Posterior vena cava (tissue), 2 donors: ENCODE measurements at places on chromosomes 13 and 19. TPM values are rescaled to one million over a fixed set of nuclear protein-coding genes. Genes with fewer than 3 reads are reported as not detected.

DNA sequence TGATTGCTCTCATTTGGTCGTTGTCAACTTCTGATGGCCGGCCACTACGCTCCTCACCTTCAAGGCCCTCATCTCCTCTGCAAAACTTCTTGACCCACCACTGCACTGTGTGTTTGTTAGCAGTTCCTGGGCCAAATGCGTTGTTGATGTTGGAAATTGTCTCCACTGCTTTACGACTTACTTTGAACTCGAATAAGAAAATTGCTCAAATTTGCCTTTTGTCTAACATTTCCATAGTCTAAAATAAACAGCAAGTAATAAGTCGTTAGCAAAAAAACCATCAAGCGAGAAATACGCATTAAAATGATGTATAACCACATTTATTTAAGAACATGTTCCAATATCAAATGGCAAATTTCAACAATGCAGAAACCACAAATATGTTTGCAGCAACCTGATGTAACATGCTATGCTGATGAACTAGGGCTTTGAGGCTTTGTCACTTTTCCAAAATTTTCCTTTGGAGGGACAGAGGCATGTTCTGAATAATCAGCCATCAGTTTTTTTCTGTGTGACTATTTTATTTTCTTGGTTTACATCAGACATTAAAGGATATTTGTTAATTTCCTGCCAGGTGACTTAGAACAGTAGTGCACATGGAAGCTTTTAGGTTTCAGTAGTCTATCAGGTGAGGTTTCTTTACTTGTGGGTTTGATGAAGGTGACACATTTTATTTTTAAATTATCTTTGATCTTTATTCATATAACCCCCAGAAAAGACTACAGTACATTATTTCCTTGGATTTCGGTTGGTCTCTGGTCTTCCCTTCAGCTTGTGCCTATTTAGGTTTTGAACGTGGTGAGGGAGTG is 74.7 kb upstream of the TEX29 start:
- no peak for DNase-seq

Gene TEX101
- total RNA-seq, result not detected

Gene CGB1
- not detected for total RNA-seq

DNA sequence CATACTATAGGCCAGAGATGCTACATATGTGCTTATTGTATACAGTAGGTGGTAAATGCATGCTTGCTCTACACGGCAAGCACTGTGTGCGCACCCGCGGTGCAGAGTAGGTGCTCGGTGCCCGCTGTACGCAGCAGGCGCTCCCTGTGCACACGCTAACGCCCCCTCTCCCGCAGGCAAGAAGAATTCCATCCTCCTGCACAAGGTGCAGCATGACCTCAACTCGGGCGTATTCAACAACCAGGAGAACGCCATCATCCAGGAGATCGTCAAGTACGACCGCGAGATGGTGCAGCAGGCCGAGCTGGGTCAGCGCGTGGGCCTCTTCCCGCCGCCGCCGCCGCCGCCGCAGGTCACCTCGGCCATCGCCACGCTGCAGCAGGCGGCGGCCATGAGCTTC is 17.7 kb downstream of the POLRMT start:
- no peak for DNase-seq
